ENCODE measurements at places on chromosomes 11 and 22.

DNA sequence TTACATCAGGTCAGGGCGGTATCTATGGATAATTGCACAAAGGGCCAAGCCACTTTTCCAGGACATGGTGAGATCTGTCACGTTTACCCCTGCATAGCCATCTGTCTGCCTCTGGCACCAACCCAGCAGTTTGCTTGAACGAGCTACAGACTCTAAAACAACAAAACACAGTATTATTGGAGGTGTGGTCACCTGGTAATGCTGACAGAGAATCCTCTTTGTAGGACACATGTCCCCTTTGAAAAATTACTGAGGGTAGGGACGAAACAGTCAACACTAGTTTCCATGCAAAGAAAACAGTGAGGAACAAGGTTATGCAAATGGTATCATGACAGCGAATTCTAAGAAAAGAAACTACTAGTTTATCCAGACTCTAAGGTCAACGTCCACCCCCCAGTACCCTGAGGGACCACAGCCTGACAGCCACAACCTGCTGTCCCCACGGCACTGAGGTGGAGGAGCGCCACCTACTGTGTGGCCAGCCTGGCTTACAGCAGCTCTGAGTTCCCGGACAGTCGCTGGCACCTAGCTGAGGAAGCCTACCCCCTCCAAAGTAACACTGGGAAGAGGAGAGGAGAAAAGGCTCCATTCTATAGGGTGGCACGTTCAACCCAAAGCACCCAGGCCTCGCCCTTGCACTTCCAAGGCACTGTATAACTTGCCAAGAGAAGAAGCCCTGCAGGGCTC is 117.4 kb upstream of the BID start:
- no peak for DNase-seq

DNA sequence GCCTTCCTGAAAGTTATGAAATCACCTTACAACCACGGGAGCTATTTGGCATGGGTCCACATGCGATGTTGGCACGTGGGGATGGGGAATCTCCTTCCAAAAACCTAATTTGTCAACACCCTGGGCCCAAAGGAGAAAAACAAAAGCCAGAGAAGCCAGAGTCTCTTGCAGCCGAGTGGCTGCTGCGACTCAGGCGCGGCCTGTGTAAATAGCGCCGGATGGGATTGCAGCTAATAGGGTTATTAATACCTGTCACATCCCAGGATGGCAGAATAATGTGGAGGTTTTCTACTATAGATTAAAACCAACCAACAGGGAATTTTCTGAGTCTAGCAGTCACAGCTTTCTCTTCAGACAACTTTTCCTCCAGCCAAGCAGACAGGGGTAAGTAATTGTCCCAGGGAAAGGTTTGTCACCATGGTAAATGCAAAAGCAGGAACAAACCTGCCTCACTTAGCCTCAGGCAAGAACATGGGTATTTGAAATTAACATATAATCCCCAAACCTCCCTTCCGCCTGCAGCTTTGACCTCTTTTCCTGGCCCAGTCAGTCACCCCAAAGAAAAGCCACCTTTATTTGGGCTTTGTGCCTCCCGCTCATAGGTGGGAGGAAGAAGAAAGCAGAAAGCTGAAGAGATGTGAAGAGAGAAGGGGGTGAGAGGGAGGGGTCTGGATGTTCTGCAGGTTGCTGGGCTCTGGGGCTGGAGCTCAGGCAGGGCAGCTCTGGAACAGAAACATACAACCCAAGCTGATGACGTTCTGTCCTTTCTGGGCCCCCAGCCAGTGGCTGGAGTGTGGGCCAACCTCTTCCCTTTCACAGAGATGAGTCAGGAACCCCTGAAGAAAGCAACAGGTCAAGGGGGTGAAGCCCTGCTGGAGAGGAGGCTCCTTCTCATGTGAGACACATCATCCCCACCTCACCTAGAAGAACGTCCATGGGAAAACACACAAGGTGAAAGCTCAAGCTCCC is 376.5 kb downstream of the NXPE2 start:
- no peak for DNase-seq

GRCh38 chr22:22983123-22983522 is 87.2 kb upstream of the GNAZ start:
- no peak for DNase-seq

GRCh38 chr22:24502034-24502433 is 6.9 kb downstream of the UPB1 start:
- no peak for DNase-seq

- DNase-seq, result no peak
These were observed 16.4 kb upstream of the GRAMD1B start for GRCh38 chr11:123413636-123414035.

DNA sequence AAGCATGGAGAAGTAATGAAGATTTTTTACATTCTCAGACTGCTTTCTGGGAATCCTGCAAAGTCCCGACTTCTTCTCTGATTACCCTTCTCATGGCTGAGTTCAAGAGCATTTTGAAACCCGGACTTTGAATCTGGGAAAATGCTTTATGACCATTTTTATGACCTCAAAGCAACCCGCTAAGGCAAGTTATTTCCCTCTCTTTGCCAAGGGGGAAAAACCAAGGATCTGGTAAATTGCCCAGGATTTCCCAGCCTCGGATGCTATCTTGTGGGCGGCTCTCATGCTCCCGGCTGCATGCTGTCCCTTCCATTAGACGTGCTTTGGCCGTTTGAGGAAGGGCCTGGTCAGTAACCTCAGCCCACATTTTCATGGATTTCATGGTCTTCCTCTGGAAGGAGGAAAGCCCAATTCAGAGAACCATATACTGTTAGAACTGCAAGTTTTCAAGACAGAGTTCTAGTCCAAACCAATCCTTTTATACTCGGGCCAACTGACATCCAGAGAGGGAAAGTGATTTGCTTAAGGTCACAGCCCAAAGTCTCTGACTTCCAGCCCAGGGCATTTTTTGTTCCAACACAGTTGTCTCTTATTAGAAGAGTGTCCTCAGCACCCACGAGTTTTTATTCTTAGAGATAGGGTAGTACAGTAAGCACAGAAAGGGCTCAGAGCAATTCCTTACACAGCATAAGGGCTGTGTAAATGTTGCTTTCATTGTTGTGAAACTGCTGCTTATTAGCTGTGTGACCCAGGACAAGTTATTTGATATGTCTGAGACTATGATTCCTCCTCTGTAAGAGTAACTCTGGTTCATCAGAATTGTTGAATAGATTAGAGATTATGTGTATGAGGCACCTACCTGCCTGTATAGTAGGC is 77.4 kb downstream of the NAV2 start:
- no peak for DNase-seq

DNA sequence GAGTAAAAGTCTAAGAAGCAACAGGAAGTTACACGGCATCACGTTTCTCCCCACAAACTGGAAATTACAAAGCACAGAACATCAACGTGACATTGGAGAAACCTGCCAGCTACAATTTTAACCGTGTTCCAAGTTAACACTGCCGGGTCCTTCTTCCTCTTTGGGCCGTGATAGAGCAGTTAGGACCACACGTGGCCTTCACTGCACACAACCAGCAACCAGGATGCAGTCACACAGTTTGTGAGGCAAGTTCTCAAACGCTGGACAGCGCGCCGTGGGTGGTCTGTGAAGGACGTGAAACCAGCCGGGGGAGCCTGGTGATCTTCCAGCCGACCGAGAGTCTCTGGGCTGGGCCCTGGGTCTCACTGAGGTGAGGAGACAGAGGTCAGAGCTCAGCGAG is 14.6 kb downstream of the C11orf21 start:
- no peak for DNase-seq

GRCh38 chr11:46856605-46857343 is 10.7 kb upstream of the CKAP5 start:
- no peak for DNase-seq

GRCh38 chr11:12289667-12290476 is 87.5 kb upstream of the PARVA start:
- no peak for DNase-seq

DNA sequence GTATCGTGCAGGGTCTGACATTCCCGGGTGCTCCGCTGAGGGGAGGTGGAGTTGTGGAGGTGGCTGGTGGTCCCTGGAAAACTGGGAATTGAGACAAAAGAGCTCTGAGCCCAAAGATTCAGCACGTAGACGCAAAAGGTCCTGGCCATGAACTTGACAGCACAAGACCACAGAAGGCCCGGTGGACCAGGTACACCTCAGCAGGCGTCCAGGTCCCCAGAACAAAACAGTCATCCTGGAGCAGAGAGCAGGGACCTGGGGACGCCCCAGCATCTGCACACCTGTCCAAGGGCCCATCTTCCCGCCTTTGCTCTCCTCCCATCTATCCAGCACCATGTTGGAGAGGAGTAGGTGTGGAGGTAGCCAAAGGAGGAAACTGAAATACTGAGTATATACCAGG is 13.8 kb upstream of the MB start:
- no peak for DNase-seq

GRCh38 chr11:128021349-128022006 is 565.9 kb downstream of the ETS1 start:
- DNase-seq, result no peak

DNA sequence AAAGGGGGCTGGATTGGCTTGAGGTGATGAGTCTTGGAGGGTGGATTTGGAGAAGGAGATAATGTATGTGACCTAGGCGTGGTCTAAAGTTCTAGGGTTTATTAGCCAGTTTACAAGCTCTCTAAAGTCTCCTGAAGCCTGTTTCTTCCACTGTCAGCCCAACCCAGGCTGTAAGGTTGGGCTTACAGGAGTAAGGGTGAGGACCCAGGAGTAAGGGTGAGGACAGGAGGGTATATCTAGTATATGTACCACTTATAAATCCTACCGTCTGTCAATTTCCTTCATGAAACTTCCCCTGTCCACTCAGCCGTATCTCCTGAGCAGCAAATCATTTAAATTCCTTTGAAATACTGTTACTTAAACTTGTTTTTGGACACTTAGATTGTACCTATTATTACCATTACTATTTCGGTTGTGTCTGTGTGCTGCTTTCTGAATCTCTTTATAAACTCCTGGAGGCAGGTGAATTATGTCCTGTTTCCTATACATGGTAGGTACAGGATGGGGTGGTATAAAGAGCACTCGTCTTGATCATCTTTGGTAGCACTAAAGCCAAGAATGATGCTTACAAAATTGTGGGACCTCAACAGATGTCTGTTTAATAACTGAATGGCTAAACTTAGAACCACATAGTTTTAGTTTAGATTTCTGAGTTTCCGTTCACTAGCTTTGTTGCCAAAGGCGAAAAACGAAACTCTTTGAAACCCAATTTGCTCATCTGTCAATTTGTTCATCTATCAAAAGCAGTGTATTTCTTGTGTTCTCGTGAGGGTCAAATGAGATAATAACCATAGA is 192.0 kb downstream of the GRIK4 start:
- DNase-seq, result no peak

GRCh38 chr11:98965775-98966174 is 55.0 kb upstream of the CNTN5 start:
- DNase-seq, result no peak

DNA sequence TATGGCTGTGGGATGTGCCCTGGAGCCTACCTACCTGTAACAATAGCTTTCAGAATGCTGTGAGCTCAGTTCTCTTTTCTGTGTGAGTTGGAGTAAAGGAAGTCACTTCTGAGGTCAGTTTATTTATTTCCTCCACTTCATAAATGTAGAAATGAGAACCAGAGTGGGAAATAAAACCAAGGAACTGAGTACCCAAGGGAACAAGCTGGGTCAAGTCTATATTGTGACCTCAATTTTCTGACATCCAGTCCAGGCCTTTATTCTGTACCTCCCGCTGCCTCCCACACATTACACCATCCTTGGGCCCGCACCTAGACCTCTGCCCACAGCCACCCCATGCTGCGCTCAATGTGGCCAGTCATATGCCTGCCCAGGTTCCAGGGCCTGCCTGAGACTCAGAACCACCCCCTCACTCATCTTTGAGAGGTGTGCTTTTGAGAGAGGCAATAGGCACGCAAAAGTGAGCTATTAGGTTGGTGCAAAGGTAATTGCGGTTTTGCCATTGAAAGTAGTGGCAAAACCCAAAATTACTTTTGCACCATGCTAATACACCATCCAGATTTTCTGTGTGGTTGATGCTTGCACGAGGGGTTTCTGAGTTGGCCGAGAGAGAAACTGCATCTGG is 9.8 kb downstream of the MS4A6E start:
- no peak for DNase-seq
